RPMI7951 (cell line): ENCODE measurements at places on chromosomes 3 and 15. TPM values are rescaled to one million over a fixed set of nuclear protein-coding genes. Genes with fewer than 3 reads are reported as not detected.
A peak's percentile ranks its signal among the peaks of the same experiment; 100 is the strongest.

The CFAP92 gene
- 0.36 TPM in 1 of 2 replicates, not detected in the other for total RNA-seq

GRCh38 chr3:63933459-63933858, 21.3 kb upstream of the SCAANT1 start:
- no peak for DNase-seq

DNA sequence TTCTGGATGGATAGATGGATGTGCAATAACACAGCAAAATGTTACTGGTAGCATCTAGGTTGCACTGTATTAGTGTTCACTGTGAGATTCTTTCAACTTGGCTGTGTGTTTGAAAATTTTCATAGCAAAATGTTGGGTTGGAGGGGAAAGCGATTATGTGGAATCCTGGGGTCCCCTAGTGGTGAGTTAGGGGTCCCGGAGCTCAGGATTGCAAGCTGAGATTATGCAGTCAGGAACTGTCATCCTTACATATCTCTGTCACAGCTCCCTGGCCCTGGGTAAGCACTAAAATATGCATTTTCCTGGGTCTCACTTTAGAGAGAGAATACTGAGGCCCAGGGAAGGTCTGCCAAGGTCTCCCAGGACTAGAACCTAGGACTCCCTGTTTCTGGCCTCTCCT, 77.2 kb downstream of the CEMIP start:
- no peak for DNase-seq

The P2RY12 gene
- not detected in 2 replicates for total RNA-seq

DNA sequence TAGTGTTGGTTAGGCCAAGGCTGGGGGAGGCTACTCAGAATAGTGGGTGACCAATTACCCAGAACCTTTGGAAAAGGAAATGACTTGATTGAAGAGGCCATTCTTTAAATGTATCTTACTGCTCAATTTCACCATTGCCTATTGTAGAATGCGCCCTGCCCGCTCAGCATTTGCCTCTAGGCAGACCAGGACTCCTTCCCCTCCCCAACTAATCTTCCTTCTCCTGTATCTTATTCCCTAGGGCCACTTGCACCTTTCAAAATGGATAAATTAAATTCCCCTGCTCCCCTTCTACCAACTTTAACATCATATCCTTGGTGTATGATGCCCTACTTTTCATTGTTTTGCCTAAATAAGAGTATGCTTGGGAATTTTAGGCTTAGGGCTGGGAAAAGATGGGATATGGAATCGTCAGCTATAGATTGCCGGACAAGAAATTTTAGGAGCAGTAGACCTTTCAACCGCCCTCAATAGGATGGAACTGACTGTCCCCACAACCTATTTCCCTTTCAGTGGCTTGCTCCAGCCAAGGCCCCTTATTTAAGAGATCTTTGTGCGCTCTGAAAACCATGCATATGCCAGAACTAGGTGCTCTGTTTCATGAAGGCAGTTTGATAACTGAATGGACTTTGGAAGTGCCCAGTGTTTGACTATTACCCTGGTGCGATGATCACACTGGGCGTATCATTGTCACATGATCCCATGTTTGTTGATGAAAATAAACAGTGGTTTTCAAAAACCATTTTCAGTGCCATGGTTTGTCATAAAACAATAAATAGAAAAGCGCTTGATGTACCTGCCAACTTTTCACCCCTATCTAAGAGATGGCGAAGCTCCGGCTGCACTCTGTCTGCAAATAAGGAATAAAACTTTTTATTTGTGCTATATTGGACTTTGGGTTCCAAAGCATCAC, 74.3 kb upstream of the TSEN2 start:
- DNase-seq = no peak

DNA sequence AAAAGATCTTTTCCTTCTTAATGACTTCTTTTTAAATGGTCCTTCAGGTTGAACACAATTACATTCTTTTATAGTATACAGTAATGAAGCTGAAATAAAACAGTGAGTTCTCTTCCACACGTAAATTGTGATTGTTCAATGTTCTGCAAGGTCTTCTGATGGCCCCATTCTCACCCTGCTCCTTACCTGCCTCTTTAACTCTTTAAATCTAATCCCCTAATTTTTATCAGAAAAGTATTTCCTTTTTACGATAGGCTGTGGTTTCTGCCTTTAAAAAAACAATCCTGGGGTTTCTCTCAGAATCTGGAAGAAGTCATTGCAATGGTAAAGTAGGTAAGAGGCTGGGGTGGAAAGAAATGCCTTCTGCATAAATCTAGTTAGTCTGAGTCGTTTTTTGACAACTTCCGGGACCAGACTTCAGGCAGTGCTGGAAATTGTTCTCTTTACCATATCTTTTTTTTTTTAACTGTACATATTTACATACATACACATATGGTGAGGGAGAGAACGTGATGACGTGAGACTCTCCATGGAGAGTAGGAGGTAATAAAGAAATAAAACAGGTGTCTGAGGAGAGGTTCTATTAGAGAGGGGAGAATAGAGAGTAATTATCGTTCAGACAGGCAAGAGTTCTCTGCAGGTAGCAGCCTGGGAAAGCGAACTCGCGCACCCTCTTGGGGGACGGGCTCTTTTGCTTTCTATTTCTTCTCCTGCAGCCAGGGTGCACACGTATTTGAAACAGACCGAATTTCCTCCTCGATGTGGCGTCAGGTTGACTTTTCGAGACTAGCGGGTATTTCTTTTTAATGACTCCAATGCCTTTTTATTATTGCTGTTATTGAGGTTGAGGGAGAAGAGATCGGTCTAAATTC, at the start of gene SIDT1:
Gene SIDT1, plus strand, starts transcription at position 730 of the 872 bp plus-strand sequence. CDS start 467 bp downstream, outside the sequence.
- peak; percentile 23 for DNase-seq
